NCI-H774 (cell line): ENCODE measurements at places on chromosomes 12 and 14.
A peak's percentile ranks its signal among the peaks of the same experiment; 100 is the strongest.

- no peak for DNase-seq
Measured at GRCh38 chr12:3713483-3713882, 39.4 kb downstream of the CRACR2A start.

GRCh38 chr12:111201036-111201435 lies 167.9 kb downstream of the PHETA1 start:
- no peak for DNase-seq

DNA sequence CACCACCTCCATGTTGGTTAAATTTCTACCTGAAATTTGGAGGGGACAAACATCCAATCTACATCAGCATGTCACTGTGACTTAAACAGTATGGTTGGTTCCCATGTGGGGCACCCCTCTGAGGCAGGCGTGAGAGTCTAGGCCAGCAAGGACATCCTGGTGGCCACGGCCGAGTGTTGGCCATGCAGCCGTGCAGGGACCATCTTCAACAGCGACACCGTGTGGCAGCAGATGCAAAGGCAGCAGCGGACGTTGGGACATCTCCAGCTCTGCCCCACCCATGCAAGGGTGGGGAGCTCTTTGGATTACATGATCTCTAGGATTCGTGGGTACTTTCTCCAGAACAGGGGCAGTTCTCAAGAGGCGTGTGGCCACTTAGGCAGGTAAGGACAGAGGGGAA lies 49.8 kb downstream of the NOC4L start:
- DNase-seq, result no peak

DNA sequence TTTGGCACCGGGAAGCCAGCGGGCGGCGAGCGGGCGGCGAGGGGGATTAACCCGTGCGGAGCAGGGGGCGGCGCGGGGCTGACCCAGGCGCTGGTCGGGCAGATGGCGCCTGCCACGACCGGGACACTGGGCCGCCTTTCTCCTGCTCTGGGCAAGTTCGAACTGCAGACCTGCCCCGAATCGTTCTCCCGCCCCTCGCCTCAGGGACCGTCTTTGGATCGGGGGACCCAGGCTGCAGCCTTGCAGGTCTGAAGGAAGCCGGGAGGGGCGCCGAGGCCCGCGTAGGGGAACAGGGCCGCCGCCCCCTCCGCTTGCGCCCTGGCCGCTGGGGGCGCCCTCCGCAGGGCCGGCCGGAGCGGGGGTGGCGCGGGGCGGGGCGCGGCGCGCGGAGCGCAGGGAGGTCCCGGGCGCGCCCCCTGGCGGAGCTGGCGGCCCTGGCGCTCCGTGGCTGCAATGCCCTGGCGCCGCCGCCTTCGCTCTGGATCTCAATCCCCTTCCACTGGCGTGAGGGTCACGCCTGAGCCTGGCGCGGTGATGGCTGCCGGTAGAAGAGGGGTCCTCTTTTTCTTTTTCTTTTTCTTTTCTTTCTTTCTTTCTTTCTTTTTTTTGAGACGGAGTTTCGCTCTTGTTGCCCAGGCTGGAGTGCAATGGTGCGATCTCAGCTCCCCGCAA lies 449 bp upstream of the LTBP2 start:
- DNase-seq, result peak; percentile 46

DNA sequence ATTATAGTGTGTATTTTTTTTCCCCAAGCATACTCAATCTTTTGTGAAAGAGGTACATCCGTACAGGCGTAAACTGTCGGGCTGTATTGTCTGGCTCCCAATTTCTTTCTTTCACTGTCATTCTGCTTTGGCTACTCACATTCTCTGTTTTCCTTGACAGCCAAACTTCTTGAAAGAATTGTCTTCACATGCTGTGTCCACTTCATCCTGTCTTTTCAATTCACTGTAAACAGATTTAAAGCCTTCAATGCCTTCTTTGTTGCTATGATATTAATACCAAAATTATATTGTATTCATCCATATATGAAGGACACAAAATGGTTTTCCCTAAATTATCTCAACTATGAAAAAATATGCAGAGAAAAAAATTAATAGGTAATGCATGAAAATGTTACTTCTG lies 6.0 kb upstream of the ATP23 start:
- no peak for DNase-seq

GRCh38 chr14:58699681-58700205 lies 62.0 kb downstream of the DACT1 start:
- no peak for DNase-seq

GRCh38 chr12:120834489-120835303 lies 69.5 kb downstream of the SPPL3 start:
- DNase-seq, result no peak

DNA sequence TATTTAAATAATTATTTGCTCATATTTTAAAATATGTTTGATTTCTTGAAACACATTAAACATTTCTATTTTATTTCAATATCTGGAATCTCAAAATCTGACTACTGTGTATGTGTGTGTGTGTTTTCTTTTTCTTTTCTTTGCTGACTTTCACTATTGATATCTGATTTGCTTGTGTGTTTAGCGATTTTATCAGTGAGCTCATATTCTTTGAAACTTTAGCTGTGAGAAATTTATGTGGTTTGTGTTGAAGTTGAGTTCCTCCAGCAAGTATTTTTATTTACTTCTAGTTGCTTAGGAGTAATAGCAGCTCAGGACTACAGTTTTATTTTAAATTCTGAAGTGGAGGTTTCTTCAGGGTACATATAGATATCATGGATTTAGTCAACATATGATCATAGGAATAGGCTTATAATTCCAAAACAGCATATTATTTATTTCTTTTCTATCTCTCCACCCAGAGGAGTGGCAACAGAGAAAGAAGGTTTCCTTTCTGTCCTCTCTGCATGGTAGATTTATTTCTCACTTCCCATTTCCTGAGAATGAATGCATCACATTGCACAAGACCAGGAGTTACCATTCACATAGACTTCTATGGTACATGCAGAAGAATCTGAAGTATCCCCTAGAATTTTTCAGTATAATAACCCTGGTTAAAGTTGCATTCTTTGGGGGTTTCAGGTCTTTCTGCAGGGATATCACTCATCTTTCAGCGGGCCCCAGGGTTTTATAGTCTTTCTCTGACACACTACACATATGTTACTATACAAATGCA lies 60.5 kb downstream of the PTPRQ start:
- DNase-seq, result no peak

- no peak for DNase-seq
Measured at GRCh38 chr14:21032326-21033132, 2.1 kb downstream of the RNASE13 start.

- no peak for DNase-seq
Measured at GRCh38 chr12:106736051-106736957, 38.2 kb upstream of the RIC8B start.

DNA sequence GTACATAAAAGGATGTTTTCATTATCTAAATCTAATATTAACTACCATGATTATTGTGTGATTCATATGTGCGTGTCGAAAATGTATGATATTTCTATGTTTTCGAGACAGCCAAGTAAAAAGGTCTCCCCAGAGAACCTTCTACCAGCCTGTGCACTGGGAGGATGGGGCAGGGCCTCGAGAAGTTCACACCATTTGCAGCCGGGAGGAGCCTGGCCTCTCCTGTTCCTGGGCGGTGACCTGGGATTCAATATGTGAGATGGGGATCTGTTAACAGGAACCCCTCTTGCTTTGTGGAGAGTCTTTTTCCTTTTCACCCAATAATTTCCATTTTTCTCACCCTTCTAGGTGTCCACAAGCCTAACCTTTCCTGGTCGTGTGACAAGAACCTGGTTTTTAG lies 189.3 kb downstream of the IPO8 start:
- DNase-seq, result no peak

GRCh38 chr14:51070726-51071125 lies 24.2 kb downstream of the TRIM9 start:
- DNase-seq, result no peak

- DNase-seq, result no peak
Measured at GRCh38 chr12:116338064-116338846, 60.8 kb upstream of the MED13L start.

DNA sequence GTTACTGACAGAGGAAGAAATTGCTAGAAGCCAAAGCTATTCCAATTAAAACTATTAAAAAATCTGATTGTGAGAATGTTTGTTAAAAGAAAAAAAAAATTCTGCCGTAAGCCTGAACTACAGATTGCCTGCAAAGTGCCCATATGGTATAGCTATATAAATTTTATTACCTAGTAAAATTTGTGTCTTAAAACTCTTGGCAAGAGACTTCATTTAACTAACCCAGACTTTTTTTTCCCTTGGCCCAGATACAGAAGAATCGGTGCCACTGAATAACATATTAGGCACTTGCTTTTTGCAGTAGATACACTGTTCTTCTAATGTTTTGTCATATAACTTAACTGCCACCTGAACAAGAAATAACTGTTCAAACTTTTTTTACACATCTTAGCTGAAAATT lies 125.5 kb downstream of the RPS29 start:
- DNase-seq, result no peak

DNA sequence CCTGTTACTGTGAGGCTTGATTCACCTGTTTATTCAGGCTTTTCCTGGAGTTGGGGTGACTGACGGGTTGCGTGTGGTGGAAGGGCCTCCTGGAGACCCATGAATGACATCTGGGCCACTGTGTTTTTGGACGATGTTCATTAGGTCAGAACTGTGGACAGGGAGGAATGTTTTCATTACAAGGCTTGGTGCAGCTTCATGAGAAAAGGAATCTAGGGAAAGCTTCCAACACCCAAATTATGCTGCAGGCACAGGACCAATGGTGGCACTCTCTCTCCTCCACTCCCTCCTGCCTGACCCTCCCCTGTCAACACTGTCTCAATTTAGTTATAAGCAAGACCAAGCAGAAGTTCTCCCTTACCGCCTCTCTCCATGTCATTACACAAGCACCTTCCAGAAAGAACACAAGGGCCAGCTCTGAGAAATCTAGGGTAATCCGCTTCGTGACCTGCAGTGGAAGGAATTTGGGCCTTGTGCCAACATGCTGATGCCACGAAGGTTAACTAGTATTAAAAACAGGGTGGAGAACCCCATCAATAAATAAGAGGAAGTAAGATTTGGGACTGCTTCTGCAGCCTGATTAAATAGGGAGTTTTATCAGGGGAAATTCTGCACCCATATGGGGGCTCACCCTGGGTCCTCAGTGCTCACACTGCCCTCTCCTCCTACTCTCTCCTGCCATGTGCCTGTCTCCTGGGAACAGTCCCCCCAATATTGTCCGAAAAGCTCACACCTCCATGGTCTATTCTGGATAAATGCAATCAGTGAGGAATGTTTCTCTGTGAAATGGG lies 200.3 kb downstream of the KTN1 start:
- no peak for DNase-seq

DNA sequence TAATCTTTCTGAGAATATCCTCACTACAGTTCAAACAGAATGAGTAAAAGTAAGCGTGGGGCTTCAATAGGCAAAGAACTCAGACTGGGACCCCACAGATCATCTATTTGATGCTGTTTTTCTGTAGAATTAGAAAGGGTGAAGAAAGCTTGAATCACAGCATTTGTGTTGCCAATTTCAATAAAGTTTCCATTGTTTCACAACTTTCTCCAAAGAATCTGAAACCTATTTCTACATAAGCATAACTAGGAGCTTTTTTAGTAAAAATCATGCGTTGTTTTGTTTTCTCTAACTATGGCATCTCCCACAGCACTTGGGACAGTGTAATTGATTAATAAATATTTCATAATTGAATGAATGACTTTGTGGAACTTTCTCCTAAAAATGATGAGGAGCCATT lies 16.7 kb upstream of the NEDD1 start:
- no peak for DNase-seq
